ENCODE measurements at places on chromosomes 2 and 18. TPM values are rescaled to one million over a fixed set of nuclear protein-coding genes. Genes with fewer than 3 reads are reported as not detected.

The CD28 gene
- 0.20 TPM for total RNA-seq

The FOXD4L1 gene
- total RNA-seq, result not detected

DNA sequence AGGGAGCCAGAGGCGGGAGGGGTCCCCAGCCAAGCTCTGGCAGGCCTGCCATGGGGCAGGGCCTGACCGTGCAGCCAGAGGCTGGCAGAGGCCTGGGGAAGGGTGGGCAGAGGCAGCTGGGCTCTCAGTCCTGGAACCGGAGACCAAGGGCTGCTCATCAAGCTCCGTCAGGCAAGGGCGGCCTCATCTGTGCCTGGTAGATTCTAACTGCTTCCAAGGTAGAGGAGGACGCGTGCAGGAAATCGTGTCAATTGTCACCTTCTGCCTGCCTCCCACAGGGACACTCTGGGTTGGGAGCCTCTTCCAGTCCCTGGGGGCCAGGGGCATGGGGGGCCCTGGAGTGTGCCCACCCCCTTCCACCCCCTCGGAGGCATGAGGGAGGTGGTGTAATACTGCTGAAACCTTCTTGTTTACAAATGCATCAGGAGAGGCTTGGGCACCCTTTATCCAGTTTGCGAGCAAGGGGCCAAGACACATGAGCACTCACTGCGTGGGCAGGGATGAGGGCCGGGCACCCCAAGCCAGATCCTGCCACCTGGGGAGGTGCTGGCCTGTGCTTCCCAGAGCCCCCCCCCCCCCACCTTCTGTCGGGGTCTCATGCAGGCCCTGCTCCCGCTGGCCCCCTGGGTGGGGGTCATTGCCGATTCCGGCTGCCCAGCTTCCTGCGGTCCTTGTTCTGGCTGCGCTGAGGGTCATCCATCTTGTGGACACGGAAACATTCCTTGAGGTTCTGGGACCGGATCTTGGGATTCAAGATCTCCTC lies 9.0 kb downstream of the SNORC start:
- DNase-seq, result no peak

DNA sequence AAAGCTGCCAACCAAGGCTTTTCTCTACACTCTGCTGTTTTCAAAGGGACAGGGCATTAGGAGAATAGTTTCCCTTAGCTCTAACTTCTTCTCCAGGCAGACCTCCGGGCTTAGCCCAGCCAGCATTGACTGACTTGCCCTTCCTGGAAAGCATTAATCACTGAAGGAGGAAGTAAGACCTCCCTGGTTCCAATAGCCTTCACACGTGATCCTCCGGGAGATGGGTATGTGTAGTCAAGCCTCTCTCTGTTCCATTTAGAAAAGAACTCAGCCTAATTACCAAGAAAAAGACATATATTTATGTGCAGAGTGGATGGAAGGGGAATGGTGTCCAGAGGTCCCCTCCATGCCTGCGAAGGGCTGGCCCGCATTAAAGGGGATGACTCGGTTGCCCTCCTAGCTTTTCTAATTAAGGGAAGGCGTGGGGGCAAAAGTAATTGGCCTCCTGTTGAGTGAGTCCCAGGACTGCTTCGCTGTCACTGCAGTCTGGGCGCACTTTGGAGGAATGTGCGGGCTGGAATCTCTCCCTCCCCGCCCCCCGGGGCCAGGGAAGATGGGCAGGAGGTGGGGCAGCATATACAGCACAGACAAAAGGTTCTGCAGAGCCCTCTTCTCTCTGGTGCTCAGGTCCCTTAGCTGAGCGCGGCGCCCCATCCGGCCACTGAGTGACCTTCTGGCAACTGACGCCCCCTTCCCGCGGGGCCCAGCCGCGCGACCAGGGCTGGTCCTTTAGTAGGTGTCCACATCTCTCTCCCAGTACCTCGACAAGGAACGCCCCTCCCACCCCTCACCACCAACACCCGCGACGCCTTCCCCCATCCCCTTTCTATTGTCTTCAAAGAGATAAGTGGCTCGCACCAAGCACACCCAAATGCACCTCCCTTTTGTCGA lies 686.0 kb downstream of the NRXN1 start:
- no peak for DNase-seq

DNA sequence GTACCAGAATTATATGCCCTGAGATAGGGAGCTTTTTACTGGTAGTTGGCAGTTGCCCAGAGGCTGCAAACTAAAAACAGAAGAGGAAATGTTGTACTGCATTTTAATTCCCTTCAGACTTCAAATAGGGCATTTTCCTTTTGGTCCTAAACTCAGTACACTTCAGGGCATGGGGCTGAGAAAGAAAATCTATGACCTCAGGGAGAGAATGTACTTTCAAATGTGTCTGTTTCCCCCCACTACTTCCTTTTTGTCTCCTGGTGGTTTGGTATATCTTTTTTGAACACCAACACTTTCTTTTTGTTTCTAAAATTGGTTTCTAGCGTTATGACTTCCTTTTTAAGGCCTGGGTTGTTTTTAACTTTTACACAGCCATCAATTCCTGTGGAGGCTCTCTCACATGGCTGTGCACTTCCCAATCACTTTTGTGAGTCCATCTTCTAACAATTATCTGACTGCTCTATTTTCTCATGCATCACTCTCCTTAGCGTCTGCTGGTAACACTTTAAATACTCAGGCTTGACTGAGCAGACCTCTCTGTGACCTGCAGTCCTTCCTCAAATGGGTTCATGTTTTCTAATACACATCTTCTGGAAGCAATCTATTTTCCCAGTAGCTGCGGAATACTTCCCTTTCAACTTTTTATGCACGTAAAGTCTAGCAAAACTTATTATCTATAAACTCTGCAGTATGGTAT lies 596.0 kb downstream of the LRP1B start:
- DNase-seq, result no peak

- no peak for DNase-seq
These were observed 35.0 kb upstream of the LRP1B start for GRCh38 chr2:142165790-142166189.

- no peak for DNase-seq
These were observed 12.2 kb downstream of the TM4SF20 start for GRCh38 chr2:227366769-227367426.

DNA sequence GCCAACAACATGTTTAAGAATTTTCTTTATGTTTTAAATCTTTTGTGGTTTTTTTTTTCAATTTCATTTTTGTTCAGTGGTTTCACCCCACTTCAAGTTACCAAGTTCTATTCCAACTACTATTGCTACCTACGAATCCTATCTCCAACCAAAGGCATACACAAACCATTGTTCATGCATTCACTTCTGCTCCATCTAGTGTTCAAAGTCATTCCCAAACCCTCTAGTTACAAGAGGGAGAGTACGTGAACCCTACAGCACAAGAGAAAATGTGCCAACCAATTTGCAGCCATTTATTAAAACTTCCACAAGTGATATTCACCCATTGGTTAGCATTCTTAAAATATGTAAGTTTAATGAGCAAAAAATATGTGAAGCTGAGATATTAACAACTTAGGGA lies 295.1 kb upstream of the KYNU start:
- no peak for DNase-seq

DNA sequence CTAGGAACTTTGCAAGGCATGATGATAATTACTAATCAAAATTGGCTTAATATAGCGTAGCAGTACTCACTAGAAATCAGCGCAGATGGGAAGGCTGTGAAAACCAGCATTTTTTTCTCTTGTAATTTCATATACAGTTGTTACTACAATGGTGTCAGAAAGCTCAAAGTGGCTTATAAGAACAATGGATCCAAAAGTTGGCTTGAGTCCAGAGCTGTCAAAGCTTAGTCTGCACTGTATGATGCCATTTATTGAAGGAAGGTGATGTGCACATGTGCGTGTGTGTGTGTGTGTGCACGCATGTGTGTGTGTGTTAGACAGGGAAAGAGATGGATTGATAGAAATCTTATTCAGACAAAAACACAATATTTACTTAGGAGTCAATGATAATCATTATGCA lies 341.3 kb downstream of the TGIF1 start:
- DNase-seq, result no peak

The ASB18 gene
- total RNA-seq, result not detected

DNA sequence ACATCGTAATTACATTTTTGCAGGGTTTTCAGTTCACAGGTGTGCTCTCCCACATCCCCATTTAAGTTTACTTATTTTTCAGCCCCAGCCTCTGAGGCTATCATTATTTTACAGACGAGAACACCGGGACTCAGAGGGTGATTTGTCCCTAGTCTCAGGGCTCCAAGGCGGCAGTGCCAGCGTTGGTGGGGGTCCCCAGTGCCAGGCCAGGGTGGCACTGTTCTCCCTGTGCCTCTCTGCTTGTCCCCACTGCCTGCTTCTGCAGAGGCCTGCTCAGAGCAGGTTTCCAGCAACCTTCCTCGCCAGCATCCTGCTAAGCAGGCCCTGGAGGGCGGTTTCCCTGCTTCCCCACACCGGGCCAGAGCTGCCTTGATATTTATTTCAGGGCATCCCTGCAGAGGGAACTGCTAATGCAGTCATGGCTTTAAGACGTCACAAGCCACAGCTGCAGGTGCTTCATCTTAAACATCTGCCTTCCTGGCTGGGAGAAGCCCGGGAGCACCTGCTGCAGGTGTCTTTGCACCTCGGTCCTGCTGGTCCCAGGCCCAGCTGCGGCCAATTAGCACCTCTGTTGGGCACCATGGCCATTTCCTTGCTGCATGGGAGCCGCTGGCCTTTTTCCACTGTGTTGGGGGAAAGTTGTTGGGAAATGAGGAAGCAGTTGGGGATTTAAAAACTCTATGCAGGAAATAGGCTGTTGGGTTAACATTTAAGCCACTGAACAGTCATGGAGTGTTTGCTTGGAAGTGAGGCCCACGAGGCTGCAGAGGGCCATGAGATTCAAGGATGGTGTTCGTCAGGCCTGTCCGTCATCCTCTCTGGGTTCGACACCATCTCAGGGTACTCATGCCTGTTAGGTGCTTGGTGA lies 22.8 kb downstream of the HPCAL1 start:
- no peak for DNase-seq

GRCh38 chr2:201568217-201568820 lies 75.0 kb downstream of the TMEM237 start:
- DNase-seq, result no peak

GRCh38 chr2:120787111-120787821 lies 51.6 kb downstream of the GLI2 start:
- no peak for DNase-seq

- DNase-seq, result no peak
These were observed 45.1 kb upstream of the SERTAD2 start for GRCh38 chr2:64698668-64699444.

The REG3A gene
- not detected for total RNA-seq

The TUBA4B gene
- total RNA-seq, result not detected

DNA sequence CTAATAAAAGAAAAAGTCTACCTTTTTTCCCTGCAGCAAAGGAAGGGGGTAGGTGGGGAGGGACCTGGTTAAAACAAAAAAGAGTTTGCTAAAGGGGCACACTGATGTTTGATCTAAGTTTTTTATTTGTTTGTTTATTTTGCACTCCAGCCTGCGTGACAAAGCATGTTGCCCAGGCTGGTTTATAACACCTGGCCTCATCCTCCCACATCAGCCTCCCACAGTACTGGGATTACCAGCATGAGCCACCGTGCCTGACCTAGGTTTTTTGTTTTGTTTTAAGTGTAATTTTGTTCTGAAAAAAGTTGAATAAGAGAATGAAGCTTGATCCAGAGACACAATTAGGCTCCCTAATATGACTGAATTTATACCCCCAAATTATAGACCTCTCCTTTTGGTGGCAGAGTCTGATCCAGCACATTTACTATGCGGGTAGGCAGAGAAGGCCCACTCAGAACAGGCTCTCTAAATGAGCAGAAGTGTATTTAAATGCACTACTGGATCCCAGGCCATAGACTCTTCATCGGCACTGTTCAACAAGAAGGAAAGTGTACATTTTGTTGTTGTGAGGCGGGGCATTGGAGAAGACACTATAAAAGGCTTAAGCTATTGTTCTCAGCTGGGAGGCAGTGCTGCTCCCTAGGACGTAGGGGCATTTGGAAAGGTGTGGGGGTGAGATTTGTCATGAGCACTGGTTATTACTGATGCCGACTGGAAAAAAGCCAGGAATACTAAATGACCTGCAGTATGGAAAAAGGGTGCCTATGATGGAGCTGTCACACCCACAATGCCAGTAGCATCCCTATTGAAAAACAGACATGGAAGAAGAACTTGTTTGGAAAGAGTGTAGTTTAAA lies 32.4 kb downstream of the MRPS9 start:
- DNase-seq, result no peak

The TMEM127 gene
- 50.0 TPM for total RNA-seq

- peak; percentile 62 for DNase-seq
These were observed 8.6 kb upstream of the PLEKHM3 start for GRCh38 chr2:208033701-208034502.

- DNase-seq, result no peak
These were observed 35.0 kb downstream of the TMEFF2 start for GRCh38 chr2:192159736-192160135.

- no peak for DNase-seq
These were observed 142.8 kb downstream of the ANKRD44 start for GRCh38 chr2:197167608-197168314.

GRCh38 chr2:74985978-74986609 lies 27.7 kb downstream of the POLE4 start:
- DNase-seq, result no peak

DNA sequence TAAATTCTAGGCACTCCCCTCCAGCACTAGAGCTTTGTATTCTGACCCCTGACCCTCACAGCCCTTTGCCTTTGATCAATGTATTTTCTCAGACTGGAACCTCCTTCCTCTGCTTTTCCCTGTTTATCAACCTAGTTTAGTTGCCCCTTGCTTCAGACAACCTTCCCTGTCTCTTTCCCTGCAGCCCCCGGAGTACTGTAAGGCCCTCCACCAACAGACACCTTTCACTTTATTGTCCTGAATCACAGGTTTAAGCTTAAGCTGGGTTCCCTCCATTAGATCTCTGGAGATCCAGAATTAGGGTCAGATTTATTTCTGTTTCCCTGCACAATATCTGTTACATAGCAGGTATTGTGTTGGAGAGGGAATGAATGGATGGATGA lies 140.2 kb downstream of the DDX1 start:
- no peak for DNase-seq

DNA sequence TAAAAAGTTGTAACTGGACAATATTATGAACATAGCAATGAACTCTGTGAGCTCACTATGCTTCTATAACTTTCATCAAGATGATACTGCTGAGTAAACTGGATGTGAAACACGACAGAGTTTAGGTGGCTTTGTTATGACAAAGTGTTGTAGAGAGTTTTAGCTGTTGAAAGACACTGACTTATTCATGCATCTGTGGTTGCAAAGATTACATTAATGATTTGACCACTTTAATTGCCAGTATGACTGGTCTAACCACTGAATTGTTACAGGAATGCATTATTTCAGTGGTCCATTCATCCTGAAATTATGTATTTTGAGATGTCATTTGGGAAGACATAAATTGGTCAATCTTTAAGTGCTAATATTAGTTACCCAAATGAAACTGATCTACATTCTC lies 117.9 kb downstream of the SPHKAP start:
- DNase-seq, result no peak

DNA sequence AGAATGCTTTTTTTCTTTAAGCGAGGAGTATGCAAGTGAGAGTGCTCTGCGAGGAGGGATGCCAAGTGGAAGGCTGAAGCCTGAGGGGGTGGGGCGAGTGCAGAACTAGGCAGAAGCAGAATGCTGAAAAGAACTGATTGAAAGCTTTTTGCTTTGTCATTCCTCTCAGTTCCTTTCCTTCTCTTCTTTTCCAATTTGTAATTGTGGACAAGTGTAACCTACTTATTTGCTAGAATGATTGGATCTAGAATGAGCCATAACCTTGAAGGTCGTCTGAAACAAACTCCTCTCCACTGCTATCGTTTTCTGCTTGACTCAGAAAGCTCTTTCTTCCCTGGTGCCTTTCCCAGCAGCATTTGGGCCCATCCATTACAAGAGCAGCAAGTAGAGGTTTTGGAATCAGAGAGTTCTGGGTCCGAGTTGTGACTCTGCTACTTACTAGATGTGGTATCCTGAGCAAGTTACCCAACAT lies 115.3 kb downstream of the METTL8 start:
- peak; percentile 66 for DNase-seq

GRCh38 chr2:85718885-85719492 lies 24.8 kb downstream of the GNLY start:
- no peak for DNase-seq
